ENCODE measurements at places on chromosomes 1 and 21.

- no peak for DNase-seq
These were observed 9.6 kb downstream of the DISC1 start for GRCh38 chr1:231636157-231636556.

- no peak for DNase-seq
These were observed 69.6 kb upstream of the SGIP1 start for GRCh38 chr1:66464351-66464750.

GRCh38 chr1:183289051-183289496 lies 103.0 kb downstream of the LAMC2 start:
- no peak for DNase-seq

- no peak for DNase-seq
These were observed 129.9 kb upstream of the CD34 start for GRCh38 chr1:208040821-208041297.

DNA sequence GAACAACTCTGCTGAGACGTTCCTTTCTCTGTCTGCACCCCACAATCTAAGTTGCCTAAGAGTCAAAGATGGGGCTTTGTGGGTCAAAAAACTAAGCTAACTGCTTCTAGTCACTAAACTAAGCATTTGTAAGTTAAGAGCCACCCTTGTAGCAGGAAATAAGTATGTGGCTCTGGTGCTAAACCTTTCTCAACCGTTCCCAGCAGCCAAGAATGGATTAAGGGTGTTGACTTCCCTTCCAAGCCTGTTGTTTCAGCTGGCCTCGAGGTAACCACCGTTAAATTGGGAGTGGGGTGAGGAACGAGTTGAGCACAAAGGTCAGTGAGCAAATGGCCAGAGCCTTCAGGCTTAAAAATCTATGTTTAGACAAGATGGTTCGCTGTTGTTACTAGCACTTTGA lies 169.1 kb downstream of the TRIM33 start:
- DNase-seq: no peak

- no peak for DNase-seq
These were observed 16.6 kb downstream of the DIP2A start for GRCh38 chr21:46475296-46475695.

DNA sequence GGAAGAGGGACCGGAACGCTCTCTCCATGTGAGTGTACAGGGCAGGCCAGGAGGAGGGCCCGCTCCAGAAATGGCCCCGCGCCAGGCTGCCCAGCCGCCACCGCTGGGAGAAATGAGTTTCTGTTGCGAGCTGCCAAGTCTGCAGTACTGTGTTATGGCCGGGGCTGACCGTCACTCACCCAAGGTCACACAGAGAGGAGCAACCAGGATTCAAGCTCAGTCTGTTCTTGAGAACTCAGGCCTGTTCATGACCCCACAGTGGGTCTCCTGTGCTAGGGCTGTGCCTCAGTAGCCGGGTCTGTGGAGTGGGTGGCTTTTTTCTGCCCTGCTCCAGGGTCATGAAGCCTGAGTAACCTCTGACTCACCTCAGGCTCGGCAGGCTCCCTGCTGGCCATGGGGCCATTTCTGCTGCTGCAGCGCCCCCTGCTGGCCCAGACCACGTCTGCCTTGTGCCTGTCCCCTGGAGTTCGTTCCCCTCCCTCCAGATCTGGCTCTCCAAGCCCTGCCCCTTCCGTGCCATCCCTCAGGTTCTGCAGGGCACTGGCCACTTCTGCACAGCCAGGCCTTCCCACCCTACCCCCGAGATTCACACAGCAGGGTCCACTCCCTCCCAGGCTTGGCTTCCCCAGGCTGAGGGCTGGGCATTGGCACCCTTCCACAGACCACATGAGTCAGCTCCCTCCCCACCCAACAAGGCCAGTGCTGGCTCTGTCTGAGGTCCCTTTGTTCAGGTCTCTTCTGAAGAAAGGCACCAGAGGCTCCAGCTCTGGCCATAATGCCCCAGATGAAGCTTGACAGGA lies 51.8 kb downstream of the EDN2 start:
- peak; percentile 30 for DNase-seq

- DNase-seq: no peak
These were observed 19.7 kb upstream of the CA6 start for GRCh38 chr1:8925960-8926359.

- DNase-seq: no peak
These were observed 1147.2 kb upstream of the ADGRL4 start for GRCh38 chr1:80153762-80154161.

GRCh38 chr1:178538192-178538916 lies 25.4 kb downstream of the TEX35 start:
- no peak for DNase-seq

- no peak for DNase-seq
These were observed 6.6 kb upstream of the SMIM12 start for GRCh38 chr1:34865981-34866761.

DNA sequence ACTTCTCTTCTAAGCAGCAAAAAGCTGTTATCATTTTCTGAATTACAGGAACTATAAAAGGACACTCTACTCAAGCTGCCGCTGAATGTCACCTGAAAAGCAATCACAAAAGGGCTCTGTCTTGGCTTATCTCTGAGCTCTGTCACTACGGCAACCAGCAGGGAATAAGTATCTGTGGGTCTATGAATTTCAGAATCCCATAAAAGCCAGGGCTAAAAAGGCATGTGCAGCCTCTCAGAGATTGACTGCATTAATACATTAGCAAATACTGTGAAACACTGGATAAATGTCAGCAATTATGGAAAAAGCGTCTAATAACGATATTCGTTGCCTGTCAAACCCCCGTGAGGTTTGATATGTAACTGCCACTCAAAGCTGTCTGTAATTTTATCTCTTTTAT lies 210.2 kb upstream of the DMRTA2 start:
- DNase-seq: no peak

- no peak for DNase-seq
These were observed 237.1 kb downstream of the SLC45A1 start for GRCh38 chr1:8554956-8555534.

GRCh38 chr1:12161662-12162458 lies 4.9 kb upstream of the TNFRSF1B start:
- DNase-seq: no peak

DNA sequence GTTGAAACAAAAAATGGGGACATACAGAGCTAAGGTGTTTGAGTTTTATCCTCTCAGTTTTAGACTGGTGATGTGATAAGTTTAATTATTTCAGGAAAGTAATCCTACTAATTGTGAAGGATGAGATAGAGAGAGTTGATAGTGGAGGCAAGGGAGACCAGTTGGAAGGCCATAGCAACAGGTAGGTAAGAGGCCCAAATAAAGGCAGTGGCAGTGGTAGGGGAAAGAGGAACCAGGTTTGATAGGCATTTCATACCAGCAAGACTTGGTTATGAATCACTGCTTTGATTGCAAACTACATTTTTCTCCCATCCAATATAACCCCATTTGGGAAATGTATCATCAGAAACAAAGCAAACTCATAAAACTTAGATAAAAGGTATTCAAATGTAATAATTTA lies 63.1 kb upstream of the SH3GLB1 start:
- DNase-seq: no peak

- no peak for DNase-seq
These were observed 3.7 kb upstream of the ALX3 start for GRCh38 chr1:110074166-110074565.

DNA sequence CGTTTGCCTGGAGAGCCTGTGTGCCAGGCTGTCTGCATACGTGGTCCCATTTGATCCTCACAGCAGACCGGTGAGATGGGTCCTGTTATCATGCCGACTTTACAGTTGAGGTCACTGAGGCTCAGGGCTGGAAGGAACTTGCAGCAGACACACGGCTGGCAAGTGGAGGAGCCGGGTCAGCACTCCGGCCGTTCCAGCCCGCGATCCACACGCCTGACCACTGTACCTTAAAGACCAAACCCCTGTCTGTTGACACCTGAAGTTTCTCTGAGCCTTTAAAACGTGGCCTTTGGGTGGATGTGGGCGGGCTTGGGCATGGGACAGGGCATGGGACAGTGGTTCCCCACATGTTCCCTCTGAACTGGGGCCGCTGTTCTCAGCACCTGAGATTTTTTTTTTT lies 171.5 kb upstream of the TMEM51 start:
- no peak for DNase-seq

DNA sequence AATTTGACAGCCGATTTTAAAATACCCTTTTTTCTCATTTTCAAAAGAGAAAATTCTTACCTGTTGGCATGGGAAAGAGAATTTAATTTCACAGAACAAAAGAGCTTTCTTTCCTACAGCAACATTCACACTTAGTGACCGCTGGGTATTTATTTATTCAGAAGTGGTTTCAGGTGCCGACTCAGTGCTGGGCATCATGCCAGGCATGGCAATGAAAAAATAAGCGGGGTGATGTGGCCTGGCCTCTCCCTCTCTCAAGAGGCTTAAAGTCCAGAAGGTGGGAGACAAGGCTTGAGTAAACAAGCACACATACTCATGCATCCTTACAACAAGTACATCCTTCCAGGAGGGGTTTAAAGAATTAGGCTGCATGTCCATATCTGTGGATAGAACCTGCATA lies 4.1 kb upstream of the PCP4 start:
- DNase-seq: no peak

DNA sequence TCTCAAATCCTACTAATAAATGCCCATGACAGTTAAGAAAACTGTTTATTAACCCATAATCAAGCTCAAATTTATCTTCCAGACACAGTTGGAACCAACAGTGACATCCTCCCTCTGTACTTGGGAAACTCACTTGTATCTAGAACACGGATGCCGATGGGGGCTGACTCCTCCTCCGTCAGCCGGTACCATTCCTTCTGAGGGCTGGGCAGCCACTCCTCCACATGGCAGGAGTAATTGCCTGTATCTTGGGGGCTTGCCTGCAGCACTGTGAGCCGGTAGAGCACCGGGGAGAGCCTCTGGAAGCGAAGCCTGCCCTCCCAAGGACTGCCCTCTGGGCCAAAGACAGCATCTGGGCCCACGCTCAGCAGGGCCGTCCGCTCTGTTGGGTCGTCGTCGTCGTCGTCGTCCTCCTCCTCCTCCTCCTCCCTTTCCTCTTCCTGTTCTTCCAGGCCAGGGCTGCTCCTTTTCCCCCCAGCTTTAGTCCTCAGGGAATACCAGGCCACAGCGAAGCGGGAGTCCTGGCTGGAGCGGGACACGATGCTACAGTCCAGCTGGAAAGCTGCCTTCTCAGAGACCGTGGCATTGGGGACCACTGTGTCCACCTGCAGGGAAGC lies 8.5 kb upstream of the CD58 start:
- no peak for DNase-seq

DNA sequence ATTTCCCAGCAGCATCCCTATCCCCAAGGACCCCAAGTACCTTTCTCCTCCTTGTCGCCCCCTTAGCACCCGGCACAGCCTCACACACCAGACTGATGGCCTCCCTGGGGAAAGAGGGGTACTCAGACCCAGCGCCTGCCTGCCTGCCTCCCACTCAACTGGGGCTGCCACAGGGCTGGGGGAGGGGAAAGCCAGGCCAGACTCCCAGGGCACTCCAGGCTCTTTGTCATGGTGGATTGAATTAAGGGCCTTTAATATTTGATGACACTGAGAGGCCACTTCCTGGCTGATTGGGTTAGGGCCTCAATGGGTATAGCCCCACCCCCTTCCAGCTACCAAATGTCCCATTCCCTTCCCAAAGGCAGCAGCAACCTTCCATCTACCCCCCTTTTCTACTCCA lies 1.8 kb downstream of the SHC1 start:
- no peak for DNase-seq

DNA sequence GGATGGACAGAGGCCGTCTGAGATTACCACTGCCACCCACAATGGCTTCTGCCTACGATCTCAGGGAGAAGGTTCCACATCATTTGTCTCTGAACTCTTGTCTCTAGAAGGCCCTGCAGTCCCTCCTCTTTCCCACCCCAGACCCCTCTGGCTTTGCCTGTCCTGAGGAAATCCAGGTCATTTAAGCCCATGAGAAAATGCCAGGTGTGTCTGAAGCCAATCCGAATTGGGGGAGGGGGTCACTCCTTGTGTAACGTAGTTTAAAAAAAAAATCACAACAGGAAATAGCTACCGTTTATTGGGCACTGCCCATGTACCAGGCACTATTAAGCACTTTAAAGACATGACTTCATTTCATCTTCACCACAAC lies 7.5 kb upstream of the MYOM3 start:
- no peak for DNase-seq

GRCh38 chr1:33962061-33962460 lies 98.2 kb downstream of the HMGB4 start:
- DNase-seq: no peak

DNA sequence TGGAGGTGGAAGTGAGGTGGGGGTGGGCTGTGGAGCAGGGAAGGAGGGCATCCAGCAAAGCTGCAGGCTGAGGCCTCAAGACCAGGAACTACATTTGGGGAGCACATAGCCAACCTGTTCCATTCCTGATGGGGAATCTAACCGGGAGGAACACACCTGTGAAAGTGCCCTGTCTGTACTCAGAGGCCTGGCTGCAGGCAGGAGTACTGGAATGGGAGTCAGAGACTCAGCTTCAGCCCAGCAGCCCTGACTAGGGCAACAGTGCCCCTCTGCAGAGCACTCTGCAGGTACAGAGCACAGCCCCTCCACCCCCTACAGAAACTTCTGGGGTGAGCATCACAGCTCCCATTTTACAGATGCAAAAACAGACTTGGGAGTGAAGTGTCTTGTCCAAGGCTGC lies 126.4 kb downstream of the DMRTB1 start:
- DNase-seq: no peak

DNA sequence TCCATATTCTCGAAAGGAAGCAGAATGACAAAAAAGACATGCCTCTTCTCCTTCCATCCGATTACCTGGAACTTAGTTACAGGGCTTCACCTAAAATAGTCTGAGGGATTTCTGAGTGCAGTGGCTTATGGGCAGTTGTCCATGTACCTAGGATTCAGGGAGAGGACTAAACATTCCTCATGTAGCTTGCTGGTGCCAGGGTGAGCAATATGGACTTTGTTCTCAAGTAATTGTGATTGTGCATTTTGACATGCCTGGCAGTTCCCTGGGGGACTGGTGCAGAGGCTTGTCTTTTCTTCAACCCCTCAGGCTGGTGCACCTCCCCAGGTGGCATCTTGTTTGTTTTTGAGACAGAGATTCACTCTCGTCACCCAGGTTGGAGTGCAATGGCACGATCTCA lies 6.1 kb upstream of the PSEN2 start:
- no peak for DNase-seq

DNA sequence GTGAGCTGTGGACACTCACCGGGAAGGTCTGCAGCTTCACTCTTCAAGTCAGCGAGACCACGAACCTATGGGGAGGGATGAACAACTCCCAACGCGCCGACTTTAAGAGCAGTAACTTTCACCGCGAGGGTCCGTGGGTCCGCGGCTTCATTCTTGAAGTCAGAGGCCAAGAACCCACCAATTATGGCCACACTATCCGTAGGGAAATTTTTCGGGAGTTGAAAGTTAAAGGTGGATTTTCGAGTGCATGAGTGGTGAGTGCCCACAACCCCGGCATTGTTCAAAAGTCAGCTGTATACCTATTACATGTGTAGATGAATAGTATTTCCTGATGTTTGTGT lies 19.7 kb downstream of the EXOC8 start:
- DNase-seq: no peak
